Activated CD4-positive, alpha-beta T cell treated with anti-CD3 and anti-CD28 coated beads for 24 hours (primary cell): ENCODE measurements at places on chromosomes 13 and 19.

GRCh38 chr13:44431150-44431549, 57.5 kb downstream of the SERP2 start:
- no peak for DNase-seq

DNA sequence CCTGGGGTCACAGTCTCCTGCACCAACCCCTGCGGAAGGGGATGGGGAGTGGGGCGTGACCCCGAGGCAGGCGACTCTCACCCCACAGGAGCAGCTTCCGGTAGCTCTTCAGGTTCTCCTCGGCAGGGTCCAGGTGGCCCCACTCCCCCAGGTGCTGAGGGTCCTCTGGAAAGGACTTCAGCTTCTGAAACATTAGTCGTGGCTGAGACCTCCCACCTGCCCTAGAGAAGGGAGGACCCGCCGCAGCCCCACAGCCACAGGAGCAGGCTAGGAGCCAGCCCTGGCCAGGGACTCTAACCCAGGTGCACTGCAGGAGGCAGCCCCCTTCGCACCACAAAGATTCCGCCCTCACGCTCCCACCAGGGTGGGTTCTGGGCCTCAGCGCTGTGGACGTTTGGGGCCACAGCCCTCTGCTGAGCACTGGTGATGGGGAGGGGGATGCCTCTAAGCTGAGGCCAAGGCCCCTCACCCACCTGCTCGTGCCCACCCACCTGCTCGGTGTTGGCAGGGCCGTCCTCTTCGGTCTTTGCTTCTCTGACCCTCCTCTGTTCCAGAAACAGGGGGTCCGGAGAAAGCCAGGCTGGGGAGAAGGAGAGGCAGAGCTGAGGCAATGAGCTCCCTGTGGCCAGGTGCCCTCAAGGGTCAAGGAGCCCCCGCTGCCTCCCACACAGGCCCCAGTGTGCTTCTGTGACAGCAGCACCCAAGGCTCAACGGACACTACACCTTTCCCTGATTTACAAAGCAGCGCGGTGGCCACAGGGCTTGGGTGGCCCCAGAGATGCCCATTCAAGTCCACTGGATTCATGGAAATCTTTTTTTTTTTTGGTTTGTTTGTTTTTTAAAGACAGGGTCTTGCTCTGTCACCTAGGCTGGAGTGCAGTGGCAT, 11.0 kb downstream of the ZSCAN18 start:
- DNase-seq, result no peak

- DNase-seq, result no peak
Observed at GRCh38 chr13:18954254-18954653, 227.4 kb downstream of the TUBA3C start.

DNA sequence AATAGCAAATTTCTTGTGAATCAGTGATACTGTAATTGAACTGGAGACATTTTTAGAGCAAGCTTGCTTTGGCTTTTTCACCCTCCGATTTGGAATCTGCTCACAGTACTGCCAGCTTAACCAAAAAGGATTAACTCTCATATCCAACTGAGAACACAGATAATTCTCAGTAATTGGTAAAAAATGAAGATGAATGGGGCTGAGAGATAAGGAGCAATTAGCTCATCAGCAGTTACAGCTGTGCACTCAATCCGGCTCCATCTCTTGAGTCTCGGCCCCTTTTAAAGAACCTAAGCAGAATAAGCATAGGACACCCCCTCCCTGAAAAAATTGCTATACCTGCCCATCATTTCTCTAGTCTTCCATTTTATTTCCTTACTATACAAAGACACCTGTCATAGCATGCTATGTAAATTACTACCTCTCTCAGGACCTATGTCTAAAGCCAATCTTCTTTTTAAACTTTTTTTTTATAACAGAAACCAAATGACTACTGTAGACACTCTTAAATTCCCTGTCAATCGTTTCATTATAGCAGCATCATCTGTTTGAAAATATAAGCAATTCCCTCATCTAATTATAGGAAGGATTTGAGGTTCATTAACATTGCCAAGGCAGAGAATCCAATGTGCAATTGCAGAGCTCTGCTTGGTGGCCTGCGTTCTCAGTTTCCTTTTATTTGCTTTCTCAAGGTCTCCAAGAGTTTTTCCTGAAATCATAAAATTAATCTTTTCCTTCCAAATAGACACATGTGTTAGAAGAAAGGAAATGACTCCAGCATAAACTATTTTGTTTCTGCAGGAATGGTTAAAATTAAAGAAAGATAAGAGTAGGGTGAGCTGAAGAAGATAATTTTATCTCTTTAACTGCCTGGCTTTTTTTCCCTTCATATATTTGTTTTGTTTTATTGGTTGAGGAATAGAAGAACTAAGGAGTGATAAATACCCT, 242.1 kb downstream of the DACH1 start:
- no peak for DNase-seq

GRCh38 chr19:12987781-12988180, 7.5 kb upstream of the NFIX start:
- DNase-seq, result no peak

- DNase-seq, result no peak
Observed at GRCh38 chr19:30385666-30386065, 13.5 kb downstream of the ZNF536 start.

GRCh38 chr13:32790731-32791130, 204.5 kb downstream of the PDS5B start:
- DNase-seq, result no peak

DNA sequence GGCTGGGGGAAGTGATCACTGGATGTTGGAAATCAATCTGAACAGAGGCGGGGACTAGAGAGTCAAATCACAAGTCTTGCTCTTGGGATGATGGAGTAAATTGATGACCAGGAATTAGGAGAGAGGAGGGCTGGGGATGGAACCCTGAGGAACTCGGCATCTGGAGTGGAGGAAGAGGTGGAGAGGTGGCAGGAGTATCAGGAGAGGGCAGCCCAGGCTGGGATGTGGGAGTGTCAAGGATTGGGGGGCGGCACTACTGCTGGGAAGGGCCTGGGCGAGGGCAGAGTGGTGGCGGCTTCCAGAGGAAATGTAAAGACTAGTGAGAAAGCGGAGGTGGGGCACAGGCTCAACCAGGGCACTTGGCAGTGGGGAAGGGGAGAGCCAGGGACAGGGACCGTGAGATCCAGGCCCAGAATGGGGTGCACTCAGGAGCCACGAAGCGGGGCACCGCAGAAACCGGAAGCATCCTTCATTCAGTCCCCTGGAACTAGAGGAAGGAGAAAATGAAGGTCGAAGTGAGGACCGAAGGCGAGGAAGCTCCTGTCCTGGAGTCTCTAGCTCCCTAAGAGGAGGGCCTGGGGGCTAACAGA, 81.2 kb upstream of the GPR183 start:
- no peak for DNase-seq

GRCh38 chr13:106443607-106444322, 91.7 kb downstream of the EFNB2 start:
- DNase-seq, result no peak

DNA sequence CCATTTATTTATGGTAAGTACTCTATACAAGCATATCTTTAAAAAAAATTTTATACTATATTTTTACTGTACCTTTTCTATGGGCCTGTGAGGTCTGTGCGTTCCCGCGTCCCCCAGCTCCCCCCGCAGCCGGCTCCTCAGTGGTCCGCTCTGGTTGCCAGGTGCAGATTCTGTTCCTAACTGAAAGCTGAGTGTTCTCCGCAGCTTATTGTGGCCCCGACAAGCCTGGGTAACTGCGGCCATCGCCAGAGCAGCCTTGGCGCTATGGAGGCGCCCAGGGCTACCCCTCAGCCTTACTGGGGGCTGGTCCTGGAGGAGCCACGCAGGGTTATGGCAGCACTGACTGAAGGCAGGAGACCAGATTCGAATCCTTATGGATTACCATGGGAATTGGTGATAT, 896.8 kb downstream of the PCDH17 start:
- no peak for DNase-seq

DNA sequence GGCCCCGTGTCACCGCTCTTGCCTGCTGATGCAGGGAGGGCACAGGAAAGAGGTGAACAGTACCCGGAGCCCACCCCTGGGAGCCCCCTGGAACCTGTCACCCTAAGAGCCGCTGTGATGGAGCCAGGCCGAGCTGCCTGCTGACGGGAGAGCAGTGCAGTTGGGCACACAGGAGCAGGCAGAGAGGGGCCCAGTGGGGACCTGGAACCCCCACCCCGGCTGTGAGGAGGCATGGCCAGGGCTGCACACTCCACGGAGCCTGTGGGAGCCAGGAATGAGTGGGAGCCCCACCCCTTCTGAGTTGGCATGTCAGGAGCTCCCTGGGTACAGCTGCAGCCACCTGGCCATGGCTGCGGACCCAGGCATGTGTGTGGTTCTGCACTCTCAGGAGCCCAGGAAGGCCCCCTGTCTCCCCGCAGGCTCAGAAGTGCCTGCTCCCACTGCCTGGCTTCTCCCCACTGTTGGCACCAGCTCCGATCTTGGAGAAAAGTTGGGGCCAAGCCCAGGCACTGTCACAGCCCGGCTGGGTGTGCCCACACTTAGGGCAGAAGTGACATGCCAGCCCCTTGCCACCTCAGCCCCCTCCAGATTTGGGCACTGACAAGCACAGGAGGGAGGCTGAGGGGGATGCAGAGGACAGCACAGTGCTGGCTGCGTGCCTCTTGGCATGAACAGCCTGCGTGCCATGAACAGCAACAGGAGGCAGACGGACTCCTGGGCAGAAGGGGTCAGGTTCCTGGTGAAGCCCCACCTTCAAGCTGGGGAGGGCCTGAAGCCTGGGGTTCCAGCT, 6.3 kb downstream of the CFAP97D2 start:
- DNase-seq, result no peak

DNA sequence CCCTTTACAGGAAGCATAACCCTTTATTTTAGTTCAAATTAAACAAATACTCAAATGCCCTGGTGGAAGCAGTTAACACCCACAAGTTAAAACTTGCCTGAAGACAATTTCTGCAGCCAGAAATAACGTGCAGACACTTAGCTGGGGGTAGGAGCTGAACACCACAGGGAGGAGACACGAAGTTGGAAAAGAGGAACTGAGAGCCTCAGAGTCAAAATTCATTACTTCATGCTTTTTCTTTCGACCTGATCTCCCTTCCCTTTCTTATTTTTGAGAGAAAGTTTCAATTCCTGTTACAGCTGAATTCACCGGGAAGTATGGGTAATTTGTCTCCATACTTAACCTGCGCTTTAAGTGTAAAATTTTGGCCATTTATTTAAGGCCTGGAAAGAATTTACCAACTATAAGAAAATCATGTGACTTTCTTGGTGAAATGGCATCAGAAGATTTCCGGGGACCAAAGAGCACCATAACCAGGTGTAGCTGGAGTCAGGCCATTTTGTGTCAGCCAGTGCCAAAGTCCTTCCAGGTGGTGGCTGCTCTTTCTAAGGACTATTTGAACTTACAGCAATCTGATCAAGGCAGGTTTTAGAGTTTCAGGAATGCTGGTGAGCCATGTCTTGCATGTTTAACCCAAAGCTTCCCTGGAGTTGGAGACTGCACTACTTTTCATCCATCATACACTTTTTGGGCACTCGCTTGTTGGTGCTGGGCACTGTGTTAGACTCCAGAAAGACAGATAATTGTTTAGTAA, 46.5 kb upstream of the RCBTB2 start:
- no peak for DNase-seq

GRCh38 chr19:34104557-34104956, 67.7 kb upstream of the LSM14A start:
- DNase-seq, result no peak

GRCh38 chr13:113939944-113940297, 34.0 kb downstream of the C13orf46 start:
- DNase-seq, result no peak

GRCh38 chr13:36888645-36889044, 31.4 kb downstream of the SMAD9 start:
- no peak for DNase-seq

GRCh38 chr19:289651-290371, 1.4 kb downstream of the PLPP2 start:
- DNase-seq, result no peak

DNA sequence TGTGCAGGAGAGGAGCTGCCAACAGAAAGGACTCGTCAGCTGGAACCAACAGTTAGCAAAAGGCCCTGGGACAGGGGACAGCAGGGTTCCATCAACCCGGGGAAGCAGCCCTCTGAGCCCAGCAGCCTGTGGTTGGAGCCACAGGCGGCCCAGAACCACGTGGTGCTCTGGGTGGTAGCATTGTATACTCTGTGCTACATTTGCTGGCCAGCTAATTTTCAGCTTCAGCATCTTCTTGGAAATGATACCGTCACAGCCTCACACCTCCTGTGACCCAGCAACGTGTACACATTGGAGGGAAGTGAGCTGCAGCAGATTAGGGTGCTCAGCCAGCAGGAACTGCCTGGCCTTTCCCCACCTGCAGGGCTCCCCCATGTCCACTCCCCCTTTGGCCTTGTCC, 13.1 kb upstream of the MTIF3 start:
- DNase-seq, result no peak

DNA sequence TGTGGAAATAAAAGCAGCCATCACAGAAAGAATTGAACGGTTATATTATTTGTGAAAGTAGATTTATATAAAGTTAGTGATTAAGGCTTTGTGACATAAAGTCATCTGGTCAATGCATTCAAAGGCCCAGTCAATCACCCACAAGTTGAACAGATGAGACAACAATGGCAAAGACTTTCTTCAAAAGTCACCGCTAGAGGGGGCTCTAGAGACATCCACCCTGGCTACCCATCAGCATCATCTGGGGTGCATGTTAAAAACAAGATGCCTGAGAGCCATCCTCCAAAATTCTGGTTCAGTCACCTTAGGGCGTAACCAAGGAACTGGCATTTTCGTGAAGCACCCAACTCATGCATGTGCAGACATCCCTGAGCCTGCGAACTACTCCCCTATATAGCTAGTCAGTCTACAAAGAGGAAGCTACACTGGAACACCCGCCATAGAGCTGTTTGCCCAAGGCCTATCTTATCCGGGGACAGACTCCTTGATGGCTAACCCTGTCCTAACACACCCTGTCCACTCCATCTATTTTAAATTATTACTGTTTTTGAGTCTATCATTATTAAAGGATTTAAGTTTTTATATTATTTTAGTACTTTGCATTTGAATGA, 970.5 kb downstream of the UQCRFS1 start:
- DNase-seq, result no peak
